NCI-H1092 (cell line): ENCODE measurements at places on chromosomes 2 and 18.

DNA sequence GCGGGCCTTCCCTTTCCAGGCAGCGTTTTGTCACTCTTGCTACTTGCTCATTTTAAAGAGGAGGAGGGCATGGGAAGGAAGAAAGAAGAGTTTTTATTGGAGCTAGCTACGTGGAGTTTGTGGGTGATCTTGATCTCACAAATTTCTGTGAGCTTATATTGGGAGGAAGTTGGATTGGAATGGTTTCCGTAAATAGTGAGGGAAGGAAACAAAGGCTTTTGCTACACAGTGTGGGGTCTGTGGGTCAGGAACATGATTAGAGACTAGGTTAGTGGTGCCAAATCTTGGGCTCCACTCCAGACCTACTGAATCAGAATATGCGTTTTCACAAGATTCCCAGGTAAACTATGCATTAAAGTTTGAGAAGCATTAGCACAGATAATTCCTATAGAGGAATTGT, 8.1 kb downstream of the RALB start:
- no peak for DNase-seq

DNA sequence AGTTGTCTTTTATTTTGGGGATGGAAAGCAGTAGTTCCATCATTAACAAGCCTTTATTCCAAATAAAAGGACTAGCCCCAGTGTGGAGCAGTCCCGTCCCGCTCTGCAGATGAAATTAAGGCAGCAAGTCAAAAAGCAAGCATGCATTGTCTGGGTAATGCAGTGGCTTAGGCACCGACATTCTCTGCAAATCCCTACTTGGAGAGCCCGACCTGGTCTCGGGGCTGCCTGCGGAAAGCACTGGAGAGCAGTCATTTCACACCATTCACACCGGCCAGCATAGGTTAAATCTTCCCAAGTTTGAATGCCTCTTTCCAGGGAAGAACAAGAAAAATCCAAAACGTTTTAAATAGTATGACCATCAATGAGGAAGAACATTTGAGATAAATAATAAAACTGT, 24.4 kb upstream of the RAB12 start:
- DNase-seq: no peak

- DNase-seq: no peak
These were observed 206.1 kb downstream of the SMAD2 start for GRCh38 chr18:47724186-47724975.

- no peak for DNase-seq
These were observed 27.1 kb upstream of the PIEZO2 start for GRCh38 chr18:11176481-11176881.

DNA sequence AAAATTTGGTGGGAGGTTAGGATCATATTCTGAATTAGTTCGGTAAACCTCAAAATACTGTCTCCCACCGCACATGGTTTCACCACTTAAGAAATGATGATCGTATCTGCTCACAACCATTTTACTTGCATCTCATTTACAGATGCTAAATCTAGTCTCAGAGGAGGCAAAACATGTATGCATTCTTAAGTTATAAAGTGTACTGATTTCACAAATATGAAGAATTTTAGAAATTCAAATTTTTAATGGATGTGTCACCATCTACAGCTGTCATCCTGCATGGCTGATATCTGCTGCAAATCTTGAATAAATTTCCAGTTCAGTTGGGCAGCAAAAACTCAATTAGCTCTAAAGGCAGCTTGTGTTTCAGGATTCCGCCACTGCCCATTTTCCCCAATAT, 243.3 kb upstream of the KCNJ3 start:
- no peak for DNase-seq

- DNase-seq: no peak
These were observed 184.8 kb upstream of the RAB12 start for GRCh38 chr18:8424481-8424880.

DNA sequence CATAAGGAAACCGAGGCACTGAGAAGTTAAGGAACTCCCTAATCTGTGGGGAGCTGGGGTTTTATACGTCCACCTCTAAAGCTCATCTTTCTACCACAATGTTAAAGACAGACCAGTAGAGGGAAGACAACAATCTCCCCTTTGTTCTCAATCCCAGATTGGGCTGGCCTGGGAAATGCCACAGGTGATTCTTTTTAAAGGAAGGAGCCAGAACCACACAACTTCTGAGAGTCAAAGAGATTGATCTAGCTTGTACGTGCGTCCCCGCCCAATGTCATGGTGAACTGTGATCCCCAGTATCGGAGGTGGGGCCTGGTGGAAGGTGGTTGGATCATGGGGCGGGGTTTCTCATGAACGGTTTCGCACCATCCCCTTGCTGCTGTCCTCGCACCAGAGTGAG, 81.8 kb upstream of the LCLAT1 start:
- no peak for DNase-seq

GRCh38 chr18:74994502-74995418, 214.2 kb downstream of the PTGR3 start:
- peak; percentile 79 for DNase-seq
